Metanephros (tissue), 2 donors: ENCODE measurements at places on chromosomes 16 and 17. TPM values are rescaled to one million over a fixed set of nuclear protein-coding genes. Genes with fewer than 3 reads are reported as not detected.

Gene WSCD1
- total RNA-seq, result 20.4 TPM

Gene ZNF286A
- 26.6 TPM for total RNA-seq

Gene HOXB4
- 14.2 TPM for total RNA-seq

Gene KCNJ18
- not detected for total RNA-seq

Gene HAP1
- total RNA-seq, result 0.64 TPM

Gene FOXC2
- 18.6 TPM for total RNA-seq

Gene XAF1
- 31.2 TPM for total RNA-seq

Gene EVPLL
- 1.9 TPM for total RNA-seq

Gene CACNG3
- total RNA-seq, result not detected

Gene ADAD2
- total RNA-seq, result 0.18 TPM

Gene KREMEN2
- total RNA-seq, result 2.9 TPM

Gene OR2C1
- 1.3 TPM for total RNA-seq

Gene SLC52A1
- 0.58 TPM for total RNA-seq

Gene HS3ST3A1
- 21.5 TPM for total RNA-seq

Gene AATK
- 3.2 TPM for total RNA-seq

Gene TEFM
- 21.1 TPM for total RNA-seq

Gene G6PC1
- 6.0 TPM for total RNA-seq

Gene ALOX12
- 0.64 TPM for total RNA-seq

Gene TPSG1
- not detected for total RNA-seq

Gene IRX6
- 4.0 TPM for total RNA-seq

Gene CEP20
- total RNA-seq, result 34.0 TPM

Gene KRTAP4-1
- total RNA-seq, result not detected

Gene STX1B
- 2.6 TPM for total RNA-seq

Gene ERN1
- total RNA-seq, result 15.9 TPM

Gene PYCARD
- 23.4 TPM for total RNA-seq

Gene BRD7
- 33.3 TPM for total RNA-seq

Gene CNEP1R1
- 27.1 TPM for total RNA-seq

Gene MAP3K14
- total RNA-seq, result 7.5 TPM
